ENCODE measurements at places on chromosomes 16 and 17.
A peak's percentile ranks its signal among the peaks of the same experiment; 100 is the strongest.

- DNase-seq = no peak
Observed at GRCh38 chr16:17011712-17012111, 459.0 kb downstream of the XYLT1 start.

DNA sequence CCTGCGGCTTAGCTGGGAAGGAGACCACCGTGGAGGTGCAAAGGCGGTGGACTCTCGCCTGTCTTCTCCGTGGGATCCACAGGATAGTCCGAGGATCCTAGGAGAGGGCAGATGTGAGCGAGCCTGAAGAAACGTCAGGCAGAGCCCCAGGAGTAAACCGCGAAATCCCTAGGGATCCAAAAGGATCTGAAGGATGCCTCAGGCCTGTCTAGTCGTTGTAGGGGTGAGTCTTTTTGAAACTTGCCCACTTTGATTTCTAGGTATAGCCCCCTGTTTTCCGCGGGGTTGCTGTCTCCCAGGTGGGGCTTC, 576.5 kb downstream of the KCNJ18 start:
- DNase-seq = no peak

DNA sequence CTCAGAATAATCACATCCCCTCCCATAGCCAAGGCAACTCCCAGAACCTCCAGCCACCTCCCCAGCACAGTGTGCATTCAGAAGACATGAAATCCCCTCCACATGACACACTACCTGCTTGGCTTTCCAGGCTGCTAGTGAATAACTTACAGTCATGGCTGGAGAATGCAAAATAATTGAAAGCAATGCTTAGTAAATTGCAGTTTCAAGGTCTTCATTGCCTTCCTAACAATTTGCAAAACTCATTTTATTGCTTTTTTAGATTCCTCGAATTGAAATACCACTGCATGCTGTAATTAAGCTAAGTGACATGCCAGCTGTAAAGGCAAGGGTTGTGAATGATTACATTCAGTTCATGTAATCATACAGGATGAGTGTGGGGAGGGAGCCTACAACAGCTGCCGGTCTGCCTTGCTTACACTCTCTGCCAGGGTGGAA, 29.0 kb upstream of the HOXB13 start:
- no peak for DNase-seq

DNA sequence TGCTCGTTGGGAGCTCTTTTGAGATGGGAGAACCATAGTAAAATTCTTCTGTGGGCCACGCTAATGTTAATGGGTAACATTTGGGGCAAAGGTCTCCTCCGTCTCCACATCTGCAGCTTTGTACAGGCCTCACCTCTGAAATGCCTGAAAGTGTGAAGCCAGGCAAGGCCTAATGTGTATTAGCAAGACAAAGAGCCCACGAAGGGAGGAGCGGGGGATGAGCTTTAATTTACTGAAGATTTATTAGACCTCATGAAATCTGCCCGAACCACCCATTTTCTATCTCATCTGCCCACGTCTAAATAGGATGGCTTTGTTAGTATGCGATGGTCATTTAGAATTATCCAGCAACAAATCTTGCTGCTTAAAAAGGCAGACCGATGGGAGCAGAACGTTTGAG, 408.9 kb downstream of the PMP22 start:
- DNase-seq = no peak

- DNase-seq = no peak
Observed at GRCh38 chr17:3626831-3627768, 8.9 kb downstream of the SHPK start.

- peak; percentile 43 for DNase-seq
Observed at GRCh38 chr17:43713494-43714162, 45.0 kb downstream of the SOST start.

DNA sequence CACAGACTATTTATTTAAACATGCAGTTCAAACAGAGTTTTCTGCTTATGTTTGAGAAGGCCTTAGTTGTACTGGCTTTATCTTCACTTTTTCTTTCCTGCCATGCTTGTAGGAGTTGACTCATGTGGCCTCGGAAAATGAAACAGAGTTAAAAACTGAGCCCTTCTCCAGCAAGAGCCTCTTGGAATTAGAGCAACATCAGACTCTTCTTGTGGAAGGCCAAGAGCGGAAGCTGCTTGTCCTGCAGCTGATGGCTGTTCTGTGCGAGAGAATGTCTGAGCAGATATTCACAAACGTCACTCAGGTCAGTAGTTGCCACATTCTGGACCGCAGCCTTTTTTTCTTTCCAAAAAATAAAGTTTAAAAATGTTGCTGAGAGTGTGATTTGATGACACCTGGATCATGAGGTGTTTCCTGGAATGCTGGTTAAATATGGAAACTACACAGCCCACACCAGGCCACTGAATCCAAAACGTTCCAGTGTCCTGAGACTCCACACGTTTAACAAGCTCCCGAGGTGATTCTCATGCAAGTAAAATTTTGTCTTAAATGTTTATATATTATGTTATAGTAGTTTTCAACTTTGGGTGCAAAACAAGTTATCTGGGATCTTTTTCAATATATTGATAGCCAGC, 65.9 kb downstream of the TANGO6 start:
- no peak for DNase-seq

- no peak for DNase-seq
Observed at GRCh38 chr16:24789881-24790280, 55.9 kb upstream of the SLC5A11 start.

GRCh38 chr17:19554393-19554792, 20.7 kb downstream of the SLC47A1 start:
- DNase-seq = no peak

DNA sequence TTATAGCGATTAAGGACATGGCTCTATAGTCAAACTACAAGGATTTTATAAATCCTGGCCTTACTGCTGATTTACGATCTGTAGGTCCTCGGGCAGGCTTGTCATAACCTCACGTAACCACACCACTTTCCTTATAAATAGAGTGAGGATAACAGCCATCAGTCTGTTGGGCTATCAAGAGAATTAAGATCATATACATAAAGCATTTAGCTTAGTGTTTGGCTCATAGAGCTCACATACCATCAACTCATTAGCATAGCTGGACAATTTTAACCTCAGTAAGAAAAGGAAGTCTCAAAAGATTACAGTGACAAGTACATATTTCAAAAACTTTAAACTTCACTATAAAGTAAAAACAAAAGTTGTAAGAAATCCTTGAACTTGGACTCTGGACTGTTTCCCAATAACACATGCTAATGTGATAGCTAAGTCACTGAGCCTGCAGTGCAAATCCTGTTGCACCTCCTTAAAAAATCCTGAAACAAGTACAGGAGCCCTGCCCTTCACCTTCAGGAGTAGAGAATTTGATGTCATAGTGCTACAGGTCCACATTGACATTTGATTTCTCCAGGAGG, 20.8 kb upstream of the CLEC3A start:
- no peak for DNase-seq

DNA sequence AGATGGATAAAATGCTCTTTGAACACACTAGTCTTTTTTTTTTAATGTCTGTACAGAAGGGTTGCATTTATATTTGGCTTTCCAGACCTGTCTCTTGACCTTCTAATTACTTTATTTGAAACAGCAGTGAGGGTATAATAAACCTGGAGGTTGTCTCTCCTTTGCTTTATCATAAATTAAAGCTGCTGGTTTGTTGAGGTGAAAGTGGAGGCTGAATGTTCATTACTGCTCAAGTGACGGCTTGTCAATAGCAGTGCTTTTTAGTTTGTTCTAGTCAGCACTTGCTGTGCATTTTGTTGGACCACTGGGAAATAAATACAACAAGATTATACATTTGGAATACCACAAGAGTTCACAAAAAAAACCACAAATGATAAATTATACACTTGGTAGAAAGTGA, 264.2 kb downstream of the IRX3 start:
- DNase-seq = no peak

DNA sequence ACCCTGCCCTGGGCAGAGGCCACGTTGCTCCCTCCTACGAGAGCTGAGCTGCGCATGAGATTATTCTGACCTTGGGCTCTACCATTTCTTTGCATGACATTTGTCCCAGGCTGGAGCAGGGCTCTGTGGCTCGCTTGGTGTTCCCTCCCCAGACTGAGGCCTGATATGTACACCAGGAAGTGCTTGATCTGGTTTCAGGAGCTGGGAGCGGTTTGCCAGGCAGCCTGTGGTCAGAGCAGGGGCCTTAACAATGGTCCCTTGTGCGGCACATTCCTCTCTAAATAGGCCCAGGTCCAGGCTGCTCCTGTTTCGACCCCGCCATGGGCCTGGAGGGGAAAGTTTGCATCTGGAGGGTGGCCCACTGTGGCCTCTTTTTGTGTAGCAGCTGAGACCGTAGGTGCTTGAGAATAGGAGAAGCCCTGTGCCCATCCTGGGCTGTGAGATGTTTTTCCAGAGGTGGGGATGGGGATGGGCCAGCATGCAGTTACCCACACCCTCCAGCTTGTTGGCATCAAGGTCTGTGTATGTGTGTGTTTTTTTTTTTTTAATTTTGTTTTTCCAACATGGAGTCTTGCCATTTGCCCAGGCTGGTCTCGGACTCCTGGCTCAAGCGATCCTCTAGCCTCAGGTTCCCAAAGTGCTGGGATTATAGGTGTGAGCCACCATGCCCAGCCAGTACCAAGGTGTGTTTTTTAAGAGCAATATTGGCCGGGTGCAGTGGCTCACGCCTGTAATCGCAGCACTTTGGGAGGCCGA, 253.9 kb downstream of the SEC14L1 start:
- DNase-seq = no peak

GRCh38 chr17:21164216-21164615, 37.5 kb downstream of the DHRS7B start:
- no peak for DNase-seq

All from RPMI8226 (cell line).